NCI-H774 (cell line): ENCODE measurements at places on chromosomes 4 and X.

- no peak for DNase-seq
These were observed 118.4 kb downstream of the CHIC1 start for GRCh38 chrX:73681408-73681807.

DNA sequence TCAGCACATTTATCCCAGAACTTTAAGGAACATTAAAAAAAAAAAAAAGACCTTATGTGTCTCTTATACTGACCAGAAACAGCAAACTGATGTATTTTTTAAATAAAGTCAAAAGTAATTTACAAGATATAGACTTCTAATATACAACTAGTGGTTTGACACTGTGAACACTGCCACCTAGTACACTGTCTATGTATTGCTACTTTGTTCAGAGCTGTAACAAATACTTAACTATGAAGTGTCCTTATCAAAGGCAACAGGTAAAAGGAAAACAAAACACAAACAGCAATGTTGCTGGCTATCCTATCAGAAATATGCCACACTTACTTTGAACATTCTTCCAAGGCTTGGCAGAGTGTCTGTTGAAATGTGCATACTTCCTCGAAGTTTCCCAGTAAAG lies 60.4 kb downstream of the CD40LG start:
- no peak for DNase-seq

DNA sequence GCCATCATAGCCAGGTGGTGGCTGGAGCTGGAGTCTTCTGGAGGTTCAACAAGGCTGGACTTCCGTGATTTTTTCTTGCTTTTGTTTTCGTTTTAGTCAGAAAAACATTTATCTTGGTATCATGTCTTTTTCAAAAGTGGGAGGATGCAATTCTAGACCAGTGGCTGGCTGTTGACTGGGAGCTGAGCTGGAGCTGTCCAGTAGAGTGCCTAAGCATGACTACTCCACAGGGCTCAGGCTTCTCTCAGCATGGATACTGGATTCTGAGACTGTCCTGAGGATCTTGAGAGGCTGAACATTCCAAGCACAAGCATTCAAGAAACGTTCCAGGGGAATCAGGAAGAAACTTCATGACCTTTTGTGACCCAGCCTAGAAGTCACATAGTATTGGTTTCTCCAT lies 598.1 kb downstream of the MID1IP1 start:
- DNase-seq = no peak

DNA sequence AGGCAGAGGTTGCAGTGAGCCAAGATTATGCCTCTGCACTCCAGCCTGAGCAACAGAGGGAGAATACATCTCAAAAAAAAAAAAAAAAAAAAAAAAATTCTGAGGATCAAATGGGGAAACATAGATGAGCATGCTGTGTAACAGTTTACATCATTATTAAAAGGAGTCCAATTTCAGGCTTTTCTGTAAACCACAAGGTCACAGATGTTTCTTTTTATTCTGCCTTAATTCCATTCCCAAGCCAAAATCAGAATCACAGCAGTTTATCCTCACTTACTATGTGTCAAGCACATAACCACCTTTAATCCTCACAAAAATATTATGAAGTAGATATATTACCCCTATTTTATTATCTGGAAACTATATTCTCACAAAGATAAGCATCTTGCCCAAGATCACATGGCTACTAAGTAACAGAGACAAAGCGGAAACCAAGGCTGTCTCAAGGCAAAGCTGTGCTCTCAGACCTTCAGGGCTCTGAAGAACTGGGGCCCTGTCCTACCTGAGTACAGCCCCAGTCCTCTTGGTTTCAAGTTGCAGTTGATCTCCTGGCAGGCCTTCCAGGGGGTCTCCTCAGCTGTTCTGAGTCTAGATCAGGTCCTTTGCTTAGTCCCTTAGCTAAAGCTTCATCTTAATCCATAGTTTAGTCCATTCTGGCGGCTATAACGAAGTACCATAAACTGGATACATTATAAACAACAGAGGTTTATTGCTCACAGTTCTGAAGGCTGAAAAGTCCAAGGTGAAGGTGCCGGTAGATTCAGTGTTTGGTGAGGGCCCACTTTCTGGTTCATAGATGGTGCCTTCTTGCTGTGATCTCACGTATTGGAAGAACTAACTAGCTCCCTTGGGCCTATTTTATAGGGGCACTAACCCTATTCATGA lies 141.3 kb downstream of the PALLD start:
- no peak for DNase-seq

GRCh38 chr4:54268151-54268550 lies 39.1 kb downstream of the PDGFRA start:
- DNase-seq = no peak

DNA sequence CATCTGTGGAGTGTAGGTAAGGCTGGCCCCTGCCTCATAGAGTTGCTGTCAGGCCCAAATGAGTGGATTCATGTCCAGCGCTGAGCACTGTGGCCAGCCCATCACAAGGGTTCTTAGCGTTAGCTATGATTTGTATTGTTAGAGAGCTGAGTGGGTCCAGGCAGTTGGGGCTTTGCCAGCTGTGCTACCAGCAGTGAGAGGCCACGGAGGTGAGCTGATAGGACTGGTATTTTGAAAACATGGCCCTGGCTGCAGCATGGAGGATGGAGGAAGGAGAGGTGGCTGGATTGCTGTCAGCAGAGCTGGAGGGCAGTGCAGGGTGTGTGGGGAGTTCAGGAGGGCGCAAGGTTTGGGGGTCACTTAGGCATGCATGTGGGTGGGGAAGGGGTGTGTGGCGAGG lies 69.8 kb downstream of the PSAPL1 start:
- DNase-seq = peak; percentile 27

GRCh38 chr4:112704991-112705845 lies 68.3 kb downstream of the LARP7 start:
- no peak for DNase-seq

GRCh38 chr4:117773064-117773936 lies 261.0 kb upstream of the NDST3 start:
- no peak for DNase-seq

DNA sequence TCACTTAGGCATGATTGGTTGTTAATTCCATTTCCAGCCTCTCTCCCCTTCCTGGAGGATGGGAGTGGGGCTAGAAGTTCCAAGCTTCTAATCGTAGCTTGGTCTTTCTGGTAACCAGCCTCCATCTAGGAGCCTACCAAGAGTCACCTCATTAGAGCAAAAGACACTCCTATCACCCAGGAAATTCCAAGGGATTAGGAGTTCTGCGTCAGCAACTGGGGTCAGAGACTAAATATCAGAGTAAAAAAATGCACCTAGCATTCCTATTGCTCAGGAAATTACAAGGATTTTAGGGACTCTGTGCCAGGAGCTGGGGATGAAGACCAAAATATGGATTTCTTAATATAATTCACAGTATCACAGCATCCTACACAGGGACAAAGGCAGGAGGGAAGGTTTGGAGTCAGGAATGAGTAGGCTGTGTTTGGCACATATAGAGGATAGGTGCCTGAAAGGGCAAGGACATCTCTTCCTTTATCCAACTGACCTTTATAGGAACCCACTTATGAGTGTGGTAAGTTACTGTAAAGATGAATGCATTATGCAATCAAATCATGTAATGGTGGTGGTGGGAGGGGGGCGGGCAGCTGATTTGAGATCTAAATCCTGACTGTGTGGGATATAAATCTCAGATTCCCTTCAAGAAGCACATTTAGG lies 30.5 kb upstream of the LIMCH1 start:
- no peak for DNase-seq

DNA sequence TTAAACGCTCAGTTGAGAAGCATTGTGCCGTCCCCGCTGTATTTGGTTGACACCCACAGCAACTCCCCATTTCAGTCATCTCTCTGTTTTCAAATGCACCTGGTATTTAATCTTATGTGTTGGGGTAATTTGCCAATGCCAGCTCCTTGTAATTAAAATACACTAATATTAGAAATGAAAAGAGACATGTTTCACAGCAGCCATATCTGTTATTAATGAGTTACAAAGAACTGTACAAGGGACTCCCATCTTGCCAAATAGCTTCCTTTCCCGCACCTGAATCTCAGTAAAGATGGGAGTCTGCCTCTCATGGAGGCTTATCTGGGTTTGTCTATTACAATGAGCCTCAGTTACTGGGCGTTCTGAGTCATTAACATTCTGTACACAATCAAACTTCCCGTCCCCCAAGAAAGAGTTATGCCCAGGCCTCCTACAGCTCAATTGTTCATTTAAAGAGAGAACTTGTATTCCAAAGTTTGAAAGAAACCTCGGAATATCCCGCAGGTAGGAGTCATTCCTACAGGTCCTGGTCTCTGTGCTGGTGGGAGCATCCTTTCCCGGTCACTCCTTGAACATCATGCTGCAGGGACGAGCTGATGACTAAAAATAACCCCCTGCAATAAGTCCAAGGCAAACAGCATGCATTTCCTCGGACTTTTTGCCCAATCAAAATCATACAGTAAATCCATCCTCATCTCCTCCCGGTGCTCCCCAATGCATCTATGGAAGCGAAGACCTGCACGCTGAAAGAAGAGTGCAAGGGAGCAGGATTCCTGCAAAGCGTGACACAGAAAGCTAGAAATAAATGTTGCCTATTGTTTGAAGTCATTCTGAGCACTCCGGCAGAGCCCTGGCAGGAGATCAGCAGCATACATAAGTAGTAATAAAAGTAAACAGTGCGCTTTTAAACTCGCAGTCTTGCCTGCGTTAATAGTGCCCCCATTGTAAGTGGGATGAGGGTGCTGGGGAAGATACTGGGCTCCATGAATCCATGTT lies 926 bp downstream of the NDP start:
- DNase-seq = no peak

DNA sequence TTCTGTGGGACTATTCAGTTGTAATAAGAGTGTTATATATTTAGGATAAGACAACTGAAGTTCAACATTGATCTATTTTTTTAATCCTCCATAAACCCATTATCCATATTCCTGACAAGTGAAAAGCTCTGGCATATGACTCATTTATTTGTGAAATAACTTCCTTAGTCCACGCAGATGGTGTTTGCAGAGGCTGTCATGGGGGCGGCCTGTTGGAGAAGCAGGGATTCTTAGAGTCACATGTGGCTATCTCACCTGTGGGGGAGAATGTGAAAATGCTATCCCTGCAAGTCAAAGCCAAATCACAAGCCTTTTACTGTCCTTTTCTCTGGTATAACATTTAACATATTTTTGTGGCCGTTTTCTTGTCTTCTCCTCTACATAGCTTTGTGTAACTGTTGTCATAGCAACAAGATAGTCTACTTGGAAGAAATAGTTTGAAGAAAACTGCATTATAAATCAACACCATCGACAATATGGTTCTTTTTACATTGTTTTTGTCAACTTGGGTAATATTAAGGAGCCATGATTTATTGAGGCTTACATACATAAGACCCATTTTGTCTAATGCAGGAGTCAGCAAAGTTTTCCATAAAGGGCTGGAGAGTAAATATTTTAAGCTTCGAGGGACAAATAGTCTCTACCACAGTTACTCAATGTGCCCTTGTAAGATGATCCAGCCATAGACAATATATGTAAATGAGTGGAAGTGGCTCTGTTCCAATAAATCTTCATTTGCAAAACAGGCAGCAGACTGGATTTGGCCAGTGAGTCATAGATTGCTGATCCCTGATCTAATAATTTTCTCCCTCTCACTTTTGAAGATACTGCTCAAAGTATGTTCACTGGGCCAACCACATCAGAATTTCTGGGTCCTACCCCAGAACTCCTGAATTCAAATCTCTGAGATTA lies 395.0 kb downstream of the DTHD1 start:
- DNase-seq = no peak
